CD4-positive, alpha-beta T cell treated with Interleukin-12 subunit alpha and Interleukin-12 subunit beta, for 1 hour (primary cell): ENCODE measurements at places on chromosomes 3 and 15.

DNA sequence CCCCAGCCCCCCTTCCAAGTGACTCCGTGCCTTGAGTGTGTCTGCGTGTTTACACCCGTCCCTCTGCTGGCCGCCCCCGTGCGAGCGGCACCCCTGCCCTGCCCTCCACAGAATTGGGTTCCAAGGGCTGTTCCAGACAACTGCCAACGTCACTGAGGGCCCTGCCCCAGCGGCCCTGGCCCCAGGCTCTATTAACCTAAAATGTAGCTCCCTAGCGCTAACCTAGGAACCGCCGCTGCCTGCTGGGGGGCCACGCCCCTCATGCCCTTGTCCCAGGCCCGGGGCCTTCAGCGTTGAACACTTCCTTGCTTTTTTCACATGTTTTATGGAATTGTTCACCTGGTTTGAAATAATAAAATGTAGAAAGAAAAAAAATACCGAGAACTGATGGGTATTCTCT lies 10.0 kb upstream of the SEMA3B start:
- DNase-seq, result no peak

DNA sequence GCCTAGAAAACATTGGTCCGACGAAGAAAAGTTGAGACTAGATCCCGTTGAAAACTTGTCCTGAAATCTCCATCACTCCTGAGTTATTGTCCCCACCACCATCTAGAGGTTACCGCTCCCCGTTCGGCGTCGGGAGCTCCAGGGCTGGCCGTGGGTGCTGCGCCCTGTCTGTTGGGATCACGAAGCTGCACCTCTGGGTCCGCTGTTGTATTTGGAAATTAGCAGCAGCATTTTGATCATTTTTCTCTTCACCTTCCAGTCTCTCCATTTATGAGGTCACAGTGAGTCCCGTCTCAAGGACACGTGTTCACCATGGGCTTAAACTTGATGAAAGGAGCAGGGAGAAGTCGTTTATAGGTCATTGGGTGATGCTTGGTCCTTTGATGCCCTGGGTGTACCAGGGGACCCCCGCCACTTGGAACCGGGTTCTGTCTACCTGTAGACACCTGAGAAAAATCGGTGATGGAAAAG lies 565 bp downstream of the MANF start:
- DNase-seq, result no peak

DNA sequence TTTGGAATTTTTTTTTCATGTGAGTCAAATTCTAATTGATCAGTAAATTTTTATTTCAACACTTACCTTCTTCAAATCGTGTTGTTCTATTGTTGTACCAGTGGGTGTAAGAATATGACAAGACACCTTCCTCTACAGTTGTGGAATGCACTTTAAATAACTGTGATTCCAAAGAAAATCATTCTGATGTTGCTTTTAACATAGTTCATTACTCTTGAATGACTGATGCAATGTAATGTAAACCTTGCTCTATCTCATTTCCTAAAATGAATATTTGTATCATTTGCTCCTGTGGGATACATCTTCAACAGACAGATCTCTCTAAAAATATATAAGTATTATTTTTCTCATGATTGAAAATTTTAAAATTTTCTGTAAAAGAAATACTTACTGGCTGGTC lies 313.4 kb downstream of the RBMS3 start:
- no peak for DNase-seq

DNA sequence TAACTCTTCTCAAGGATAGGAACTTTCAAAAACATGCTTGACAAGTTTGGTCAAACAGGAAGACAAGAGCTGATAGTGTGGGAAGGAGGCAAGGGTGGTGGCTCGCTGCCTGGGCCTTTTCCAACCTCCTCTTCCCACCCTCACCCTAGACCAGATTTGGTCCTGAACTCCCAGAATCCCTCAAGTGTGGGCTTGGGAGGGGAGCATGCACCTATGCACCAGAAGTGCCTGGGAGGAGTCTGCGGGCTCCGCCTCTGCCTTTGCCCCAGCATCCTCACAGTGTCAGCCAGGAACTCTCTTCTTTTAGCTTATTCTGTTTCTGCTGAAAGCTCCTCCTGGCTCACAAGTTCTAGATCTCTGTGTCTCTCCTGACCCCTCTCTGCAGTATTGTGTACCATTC lies 126.2 kb upstream of the MRPS22 start:
- no peak for DNase-seq

DNA sequence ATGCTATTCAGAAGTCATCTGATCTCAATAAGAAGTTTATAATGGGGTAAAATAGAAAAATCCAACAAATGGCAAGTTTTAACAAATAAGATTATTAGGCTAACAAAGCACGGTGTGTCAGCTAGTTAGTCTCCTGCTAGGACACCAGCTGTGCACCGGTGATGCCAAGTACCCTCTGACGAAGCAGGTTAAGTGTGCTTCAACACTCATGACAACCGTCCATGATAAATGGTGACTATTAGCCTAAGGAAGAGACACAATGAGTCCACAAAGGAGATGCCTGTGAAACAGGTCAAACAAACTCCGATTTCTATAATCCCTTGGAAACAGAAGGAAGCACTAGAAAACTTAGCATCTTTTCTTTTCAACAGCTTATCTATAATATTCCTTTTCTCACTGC lies 36.5 kb downstream of the ATP13A3 start:
- no peak for DNase-seq

DNA sequence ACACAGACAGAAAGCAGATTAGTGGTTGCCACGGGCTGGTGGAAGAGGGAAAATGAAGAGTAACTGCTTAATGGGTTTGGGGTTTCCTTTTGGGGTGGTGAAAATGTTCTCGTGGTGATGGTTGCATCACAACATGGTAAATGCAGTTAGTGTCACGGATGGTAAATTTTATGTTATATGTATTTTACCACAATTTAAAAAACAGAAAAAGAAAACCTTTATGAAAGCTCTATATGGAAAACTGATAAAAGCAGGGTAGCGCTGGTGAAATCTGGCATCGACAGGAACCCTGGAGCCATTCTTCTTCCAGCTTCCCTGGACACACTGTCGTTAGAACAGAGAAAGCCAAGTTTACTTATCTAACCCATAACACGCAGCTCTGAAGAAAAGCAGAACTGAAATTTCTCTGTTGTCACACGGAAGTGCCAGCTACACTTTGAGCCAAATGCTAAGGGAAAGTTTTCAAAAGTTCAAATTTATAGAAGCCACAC lies 287.7 kb upstream of the NR2F2 start:
- no peak for DNase-seq

GRCh38 chr3:64056606-64057180 lies 33.4 kb upstream of the PSMD6 start:
- no peak for DNase-seq

GRCh38 chr15:39304201-39304841 lies 276.6 kb upstream of the THBS1 start:
- no peak for DNase-seq

DNA sequence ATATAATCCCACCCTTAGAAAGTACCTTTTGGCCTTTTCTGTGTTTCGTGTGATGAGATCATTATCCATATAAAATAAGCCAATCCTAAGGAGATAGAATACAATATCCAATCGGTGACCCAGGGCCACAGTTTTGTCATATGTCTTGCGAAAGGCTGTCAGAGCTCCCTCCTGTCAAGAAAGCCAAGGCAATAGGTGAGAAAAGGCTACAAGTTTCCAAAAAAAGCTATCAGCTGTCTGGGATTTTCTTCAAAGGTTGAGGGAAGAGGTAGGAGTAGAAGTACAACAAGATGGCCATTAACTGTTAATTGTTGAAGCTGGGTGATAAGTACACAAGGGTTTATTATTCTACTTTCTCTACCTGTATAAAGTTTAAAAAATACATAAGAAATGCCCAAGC lies 4.0 kb downstream of the PSMD6 start:
- no peak for DNase-seq

DNA sequence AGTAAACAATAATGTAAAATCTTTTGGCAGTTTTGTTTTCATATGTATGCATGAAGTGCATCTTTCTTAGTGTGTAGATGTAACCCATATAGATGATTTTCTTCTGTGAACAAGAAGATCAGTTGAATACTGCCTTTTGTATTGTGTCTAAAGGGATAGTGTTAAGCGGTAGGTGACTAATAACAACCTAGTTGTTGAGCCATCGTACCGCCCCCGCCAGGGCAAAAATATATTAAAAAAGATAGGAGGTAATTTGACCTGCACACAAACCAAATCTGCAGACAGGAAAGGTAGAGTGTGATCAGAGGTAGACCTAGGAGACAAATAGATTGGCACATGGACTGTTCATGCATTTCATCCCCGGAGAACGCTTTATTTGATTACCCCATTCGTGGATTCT lies 3.3 kb upstream of the GMNC start:
- DNase-seq, result no peak

DNA sequence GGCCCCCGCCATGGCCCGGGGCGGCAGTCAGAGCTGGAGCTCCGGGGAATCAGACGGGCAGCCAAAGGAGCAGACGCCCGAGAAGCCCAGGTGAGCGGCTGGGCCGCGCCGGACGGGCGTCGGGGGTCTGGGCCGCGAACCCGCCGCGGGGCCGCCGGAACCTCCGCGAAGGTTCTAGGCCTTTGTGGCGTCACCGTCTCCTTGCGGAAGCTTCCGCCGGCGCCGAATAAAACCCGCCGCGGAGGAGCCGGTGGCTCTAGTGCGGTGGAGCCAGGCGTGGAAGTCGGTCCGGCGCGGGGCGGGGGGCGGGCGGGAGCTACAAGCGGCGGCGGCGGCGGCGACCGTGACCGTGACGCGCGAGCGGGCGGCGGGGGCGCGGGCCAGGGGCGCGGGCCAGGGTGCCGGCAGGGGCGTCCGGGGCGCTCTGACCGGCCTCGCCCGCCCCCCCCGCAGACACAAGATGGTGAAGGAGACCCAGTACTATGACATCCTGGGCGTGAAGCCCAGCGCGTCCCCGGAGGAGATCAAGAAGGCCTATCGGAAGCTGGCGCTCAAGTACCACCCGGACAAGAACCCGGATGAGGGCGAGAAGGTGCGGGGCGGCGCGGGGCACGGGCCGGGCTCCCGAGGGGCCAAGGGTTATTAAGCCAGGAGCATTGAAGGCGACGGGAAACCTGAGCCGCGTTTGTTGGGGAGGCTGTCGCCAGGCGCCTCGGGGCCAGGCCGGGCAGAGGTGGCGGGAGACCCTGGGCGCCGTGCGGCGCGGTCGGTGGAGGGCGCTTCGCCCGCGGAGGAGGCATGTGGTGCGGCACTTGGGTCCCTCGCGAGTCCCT lies at the start of gene DNAJA4:
TSS of gene DNAJA4 (plus strand) at position 259 of the 833 bp plus-strand sequence. CDS start at position 461, 202 bp downstream.
- DNase-seq, result peak; percentile 79

GRCh38 chr3:37892927-37893600 lies 31.4 kb downstream of the CTDSPL start:
- DNase-seq, result no peak

GRCh38 chr3:30633718-30634117 lies 27.3 kb downstream of the TGFBR2 start:
- DNase-seq, result no peak

DNA sequence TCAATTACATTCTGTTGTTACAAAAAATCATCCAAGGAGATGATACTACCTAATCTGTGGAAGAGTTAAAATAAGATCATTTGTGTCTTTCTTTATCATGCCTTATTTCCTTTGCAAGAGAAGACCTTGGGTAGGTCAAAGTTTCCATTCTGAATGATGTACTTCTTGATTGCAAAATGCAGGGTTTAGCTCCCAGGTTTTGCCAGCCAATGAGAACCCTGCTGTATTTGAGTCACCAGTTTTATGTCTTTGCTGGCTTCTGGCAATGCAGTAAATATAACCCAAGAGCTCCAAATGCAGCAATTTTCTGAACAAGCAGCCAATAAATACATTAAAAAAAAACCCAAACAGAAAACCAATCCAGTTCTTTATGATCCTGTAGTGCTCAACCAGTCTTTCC lies 204.9 kb downstream of the CADPS start:
- no peak for DNase-seq

DNA sequence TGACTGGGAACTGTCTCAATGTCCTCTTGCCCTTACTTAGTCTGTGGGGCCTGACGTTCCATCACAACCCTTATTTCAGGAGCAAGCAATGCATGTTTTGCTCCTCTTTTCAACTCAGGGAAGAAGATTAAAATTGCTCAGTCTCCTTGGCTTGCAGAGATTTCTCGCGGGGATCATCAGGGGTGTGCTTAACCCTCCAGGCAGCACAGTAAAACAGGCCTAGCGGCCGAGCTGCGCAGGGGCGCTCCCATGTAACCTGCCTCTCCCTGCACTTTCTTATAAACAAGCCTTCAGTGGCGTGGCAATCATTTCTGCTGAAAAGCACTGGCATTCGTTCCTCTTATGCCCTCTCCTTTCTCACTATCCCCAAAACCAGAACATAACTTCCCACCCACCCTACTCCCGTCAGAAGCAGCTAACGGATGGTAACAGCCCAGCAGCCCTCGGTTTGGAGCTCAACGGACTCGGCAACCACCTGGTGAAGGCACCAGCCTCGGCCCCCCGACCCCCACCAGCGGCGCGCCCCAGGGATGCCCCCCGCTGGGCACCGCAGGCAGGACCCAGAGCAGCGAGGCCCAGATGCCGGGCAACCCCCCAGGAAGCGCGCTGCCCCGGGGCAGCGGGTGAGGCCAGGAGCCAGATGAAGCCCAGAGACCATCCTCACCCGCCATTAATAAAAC lies 1.1 kb downstream of the MCF2L2 start:
- peak; percentile 3 for DNase-seq

- no peak for DNase-seq
These were observed 94.0 kb upstream of the IQSEC1 start for GRCh38 chr3:13167064-13167743.

GRCh38 chr15:66405007-66405406 lies 18.3 kb downstream of the MAP2K1 start:
- DNase-seq, result no peak

DNA sequence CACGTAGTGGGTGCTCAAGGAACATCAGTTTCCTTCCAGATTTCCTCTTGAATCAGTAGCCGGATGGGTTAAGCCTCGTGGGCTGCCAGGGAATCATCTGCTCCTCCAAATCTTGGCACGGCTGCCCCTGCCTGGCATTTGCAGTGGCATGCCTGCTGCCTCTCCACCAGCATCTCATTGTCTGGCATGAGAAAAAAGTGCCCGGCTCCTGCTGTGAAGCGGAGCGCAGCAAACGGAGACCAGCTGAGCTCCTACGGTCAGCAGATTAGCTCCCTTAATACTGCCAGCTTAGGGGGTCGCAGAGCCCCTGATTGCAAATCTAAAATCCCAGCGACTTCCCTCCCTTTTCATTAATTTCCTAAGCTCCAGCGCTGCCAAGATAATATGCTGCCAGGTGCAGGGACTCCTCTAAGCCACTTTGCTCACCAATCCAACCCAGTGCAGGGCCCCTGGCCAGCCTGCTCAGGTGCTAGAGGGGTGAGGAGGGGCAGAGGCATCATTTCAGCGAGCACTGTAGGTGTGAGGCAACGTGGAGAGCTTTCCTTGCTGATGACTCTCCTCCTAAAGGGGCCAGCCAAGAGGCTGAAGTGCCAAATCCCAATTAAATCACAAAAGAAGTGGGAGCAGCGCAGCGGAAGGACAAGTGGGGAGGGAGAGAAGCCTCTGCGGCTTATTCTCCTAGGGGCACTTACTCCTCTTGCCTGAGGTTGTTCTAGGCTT lies 49.6 kb upstream of the ST8SIA2 start:
- no peak for DNase-seq
